ENCODE measurements at places on chromosomes 7 and 10.

DNA sequence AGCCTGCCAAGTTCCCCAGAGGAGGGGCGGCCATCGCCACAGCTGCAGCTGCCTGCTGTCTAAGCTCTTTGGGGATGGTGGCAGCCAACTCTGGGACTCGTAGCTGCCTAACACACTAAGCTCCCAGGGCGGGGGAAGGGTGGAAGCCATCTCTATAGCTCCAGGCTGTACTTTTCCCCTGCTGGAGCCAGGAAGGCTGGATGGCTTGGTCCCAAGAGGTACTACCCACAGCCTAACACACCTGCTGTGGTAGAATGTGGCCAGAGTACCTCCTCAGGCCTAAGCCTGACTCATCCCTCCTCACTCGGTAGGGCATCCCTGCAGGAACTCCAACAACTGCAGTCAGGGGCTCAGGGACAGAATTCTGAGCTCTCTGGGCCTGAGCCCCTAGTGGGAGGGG, 151.7 kb upstream of the TAC1 start:
- DNase-seq: no peak

- DNase-seq: no peak
Measured at GRCh38 chr10:132696728-132697577, 89.0 kb downstream of the NKX6-2 start.

- no peak for DNase-seq
Measured at GRCh38 chr7:73984481-73985205, 43.3 kb upstream of the ELN start.

DNA sequence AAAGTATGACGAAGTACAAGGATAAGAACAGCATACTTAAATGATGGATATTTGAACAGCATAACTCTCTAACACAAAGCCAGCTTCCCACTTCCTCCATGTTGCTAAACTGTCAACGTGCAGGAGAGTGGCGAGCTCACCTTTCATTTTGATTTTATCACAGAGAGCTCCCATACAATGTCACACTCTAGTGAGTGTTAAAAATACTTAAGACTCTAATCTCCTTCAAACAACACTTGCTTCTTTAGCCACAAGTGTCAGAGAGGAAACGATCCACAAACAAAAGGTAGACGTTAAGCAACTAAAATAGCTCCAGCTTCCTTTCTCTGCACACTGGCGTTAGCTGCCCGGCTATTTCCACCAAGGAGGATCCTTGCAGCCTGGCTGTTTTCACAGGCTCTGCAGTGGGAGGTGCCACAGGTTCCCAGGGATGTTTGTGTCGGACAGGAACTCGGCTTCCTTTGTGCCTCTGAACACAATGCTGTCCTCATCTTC, 194.6 kb downstream of the COBL start:
- DNase-seq: no peak

GRCh38 chr7:128167791-128168666, 73.0 kb upstream of the LEP start:
- DNase-seq: no peak

DNA sequence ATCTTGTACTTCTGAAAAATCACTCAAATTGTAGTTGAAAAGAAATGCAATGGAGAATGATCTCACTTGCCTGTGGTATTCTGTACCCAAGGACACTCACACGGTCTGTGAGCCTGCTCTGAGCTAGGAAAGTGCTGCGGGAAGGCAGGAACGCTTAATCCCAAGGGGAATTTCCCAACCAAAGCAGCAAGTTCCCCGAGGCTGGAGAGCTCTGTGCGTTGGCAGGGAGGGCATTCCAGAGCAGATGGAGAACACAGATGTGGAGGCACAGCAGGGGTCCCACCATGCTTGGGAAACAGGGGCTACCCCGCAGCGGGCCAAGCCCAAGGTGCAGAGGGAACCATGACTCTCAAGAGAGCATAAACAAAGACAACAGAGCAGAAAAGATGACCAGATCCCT, 13.6 kb downstream of the SVIL start:
- DNase-seq: no peak

DNA sequence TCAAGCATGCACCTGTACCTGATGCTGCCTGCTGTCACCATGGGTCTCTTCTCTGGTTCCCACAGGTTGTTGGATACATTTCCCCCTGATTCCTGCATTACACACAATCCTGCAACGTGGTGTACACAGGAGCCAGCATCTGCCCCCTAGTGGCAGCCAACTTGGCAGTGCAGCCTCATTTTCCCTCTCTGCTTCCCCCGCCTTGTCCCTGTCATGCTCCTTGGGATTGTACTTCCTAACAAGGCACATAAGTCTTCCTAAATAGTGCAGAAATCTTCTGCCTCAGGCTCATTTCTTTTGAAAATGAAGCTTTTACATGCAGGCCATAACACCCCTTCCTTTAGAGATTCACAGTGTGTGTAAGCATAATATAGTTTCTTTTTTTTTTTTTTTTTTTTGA, 387.5 kb downstream of the CCSER2 start:
- no peak for DNase-seq

- DNase-seq: no peak
Measured at GRCh38 chr10:79287973-79288723, 59.1 kb upstream of the PPIF start.

DNA sequence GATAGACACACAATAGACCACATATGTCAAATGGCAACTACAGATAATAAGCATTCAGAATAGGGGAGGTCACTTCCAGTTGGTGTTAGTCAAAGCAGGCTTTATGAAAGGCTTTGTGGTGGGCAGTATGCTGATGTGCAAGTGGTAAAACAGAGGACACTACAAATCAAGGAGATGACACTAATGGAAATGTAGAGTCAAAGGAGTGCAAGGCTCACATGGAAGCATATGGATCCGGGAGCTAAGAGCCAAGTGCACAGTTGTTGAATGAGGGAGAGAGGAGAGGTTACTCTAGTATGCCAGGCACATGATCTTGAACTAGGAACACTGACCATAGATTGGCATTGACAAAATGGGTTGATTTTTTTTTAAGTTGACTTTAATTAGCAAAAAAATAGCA, 62.7 kb downstream of the GRM3 start:
- no peak for DNase-seq

GRCh38 chr7:25073451-25073850, 51.6 kb downstream of the CYCS start:
- no peak for DNase-seq

GRCh38 chr7:82390936-82391335, 52.6 kb downstream of the CACNA2D1 start:
- DNase-seq: no peak

DNA sequence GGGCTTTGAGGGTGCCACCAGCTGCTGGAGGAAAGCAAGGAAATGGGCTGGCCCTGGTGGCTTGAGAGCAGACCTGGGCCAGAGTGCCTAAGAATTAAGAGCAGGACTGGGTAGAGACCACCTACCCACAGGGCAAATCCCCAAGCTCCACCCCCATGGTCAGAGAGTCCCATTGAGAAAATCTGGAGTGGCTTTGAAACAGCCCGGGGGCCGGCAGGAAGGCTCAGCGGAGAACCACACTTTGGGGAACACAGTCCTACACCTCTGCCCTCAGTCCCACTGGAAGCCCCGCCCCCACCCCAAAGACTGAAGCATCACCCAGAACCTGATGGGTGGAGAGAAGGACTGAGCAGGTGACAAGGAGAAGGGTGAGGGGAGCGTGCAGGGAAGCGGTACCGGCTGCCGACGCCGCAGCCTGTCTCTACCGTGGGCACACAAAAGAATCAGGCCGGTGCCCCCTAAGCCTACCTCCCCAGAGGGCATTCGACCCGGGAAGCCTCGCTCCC, 3.6 kb downstream of the SMARCD3 start:
- no peak for DNase-seq

DNA sequence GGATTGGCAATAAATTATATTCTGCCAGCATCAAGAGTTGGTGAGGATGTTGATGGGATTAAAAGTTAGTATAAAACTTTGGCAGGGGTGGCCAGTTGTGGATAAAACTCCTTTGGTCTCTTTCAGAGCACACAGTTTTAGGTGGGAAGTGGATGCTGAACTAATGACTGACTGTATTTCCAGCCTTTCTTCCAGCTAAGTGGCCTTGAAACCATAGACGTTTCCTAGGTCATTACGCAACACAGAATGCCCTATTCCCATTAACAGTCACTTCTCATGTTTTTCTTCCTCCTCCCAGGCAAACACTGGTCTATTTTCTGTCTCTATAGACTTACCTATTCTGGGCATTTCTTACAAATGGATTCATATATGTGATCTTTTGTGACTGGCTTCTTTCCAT, 467.4 kb downstream of the NEBL start:
- DNase-seq: no peak

- no peak for DNase-seq
Measured at GRCh38 chr7:4803397-4804241, 28.2 kb downstream of the AP5Z1 start.
